ENCODE measurements at places on chromosomes 5 and 9. TPM values are rescaled to one million over a fixed set of nuclear protein-coding genes. Genes with fewer than 3 reads are reported as not detected.

TSLP gene
- 0.87 TPM for total RNA-seq

- DNase-seq = no peak
These were observed 4.7 kb downstream of the APC start for GRCh38 chr5:112742424-112742823.

ORM2 gene
- total RNA-seq = not detected

DNA sequence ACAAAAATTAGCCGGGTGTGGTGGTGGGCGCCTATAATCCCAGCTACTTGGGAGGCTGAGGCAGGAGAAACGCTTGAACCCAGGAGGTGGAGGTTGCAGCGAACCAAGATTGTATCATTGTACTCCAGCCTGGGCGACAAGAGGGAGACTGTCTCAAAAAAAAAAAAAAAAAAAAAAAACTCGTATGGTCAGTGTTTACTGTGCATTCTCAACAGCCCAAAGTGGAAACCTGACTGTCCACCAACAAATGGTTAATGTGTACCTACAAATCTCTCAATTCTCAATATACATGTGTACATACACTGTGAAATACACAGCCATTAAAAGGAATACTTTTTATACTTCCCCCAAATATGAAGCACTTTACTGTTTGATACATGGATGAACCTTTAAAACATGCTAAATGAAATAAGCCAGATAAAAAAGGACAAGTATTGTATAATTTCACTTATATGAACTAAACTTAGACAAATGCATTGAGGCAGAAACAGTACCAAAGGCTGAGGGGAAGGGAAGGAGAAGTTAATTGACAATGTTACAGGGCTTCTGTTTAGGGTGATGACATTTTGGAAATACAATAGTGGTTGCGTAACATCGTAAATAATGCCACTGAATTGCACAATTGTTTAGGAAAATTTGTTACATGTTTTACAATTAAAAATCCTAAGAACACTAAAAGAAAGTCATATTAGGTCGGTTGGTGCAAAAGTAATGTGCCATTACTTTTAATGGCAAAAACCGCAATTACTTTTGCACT, 16.5 kb downstream of the DNAJA1 start:
- no peak for DNase-seq

GRCh38 chr9:17490110-17490509, 88.8 kb upstream of the SH3GL2 start:
- no peak for DNase-seq

CFAP157 gene
- total RNA-seq = 0.18 TPM

GRCh38 chr5:39533749-39534148, 109.0 kb upstream of the DAB2 start:
- no peak for DNase-seq
